ENCODE measurements at places on chromosomes 2 and 18. TPM values are rescaled to one million over a fixed set of nuclear protein-coding genes. Genes with fewer than 3 reads are reported as not detected.

SLC19A3 gene
- not detected for total RNA-seq

- no peak for DNase-seq
- H3K36me3 ChIP-seq = no peaks in the 10 kb centered on the region
- no peak overlapping the region for H3K4me3 ChIP-seq
- H3K27me3 ChIP-seq = no peaks in the 10 kb centered on the region
These were observed 280.3 kb upstream of the SKOR2 start for GRCh38 chr18:47531717-47532116.

DNA sequence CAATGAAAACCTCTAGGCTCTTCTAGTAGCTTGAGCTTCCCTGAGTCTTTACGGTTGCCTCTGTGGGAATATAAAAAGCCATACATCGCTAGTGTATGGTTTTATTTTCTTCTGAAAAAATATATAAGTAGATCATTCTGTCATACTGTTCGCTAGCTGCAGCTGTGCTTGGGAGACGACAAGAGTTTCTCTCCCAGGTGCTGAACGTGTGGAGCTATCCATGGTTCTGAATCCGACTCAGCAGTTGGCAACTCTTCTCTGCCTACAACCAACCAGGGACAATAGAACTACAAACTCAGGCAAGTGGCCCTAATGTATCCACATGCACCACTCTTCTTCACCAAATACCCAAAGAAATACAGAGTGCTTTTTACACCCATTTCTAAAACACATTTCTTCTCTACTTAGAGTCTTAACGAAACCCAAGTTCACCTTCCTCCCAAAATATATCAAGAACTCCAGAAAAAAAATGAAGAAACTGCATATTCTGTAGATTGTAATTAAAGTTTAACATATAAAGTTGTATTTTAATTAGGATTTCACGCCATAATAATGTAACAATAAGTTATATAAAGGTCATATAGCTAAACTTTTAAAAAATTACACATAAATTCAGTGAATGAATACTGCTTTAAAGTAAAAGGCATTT, 2.2 kb upstream of the KCNH7 start:
- H3K36me3 ChIP-seq = no peaks in the 10 kb centered on the region
- no peak overlapping the region for H3K27ac ChIP-seq
- no peaks in the 10 kb centered on the region for H3K27me3 ChIP-seq

ABI2 gene
- 35.7 TPM for total RNA-seq

DNA sequence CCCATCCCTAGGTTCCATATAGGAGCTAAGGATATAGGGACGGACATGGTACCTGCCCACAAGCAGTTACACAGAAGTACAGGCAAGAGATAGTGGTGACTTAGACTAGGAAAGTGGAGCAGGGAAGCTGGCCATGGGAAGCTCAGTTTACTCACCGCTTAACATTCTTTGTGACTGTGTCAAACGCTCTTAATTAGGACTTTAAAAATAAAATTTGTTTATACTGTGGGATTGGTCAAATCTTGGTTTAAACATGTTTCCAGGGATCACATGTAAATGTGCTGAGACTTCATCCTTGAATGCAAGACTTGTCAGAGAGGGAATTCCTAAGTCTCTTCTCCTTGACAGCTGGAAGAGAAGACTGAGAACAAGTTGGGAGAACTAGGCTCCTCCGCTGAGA, 107.3 kb downstream of the MTCL1 start:
- no peak for DNase-seq
- no peaks in the 10 kb centered on the region for H3K27me3 ChIP-seq
- H3K4me1 ChIP-seq = peaks cover 7% of the 10 kb centered on the region
- no peak overlapping the region for H3K4me3 ChIP-seq
- H3K27ac ChIP-seq = no peak overlapping the region

DNA sequence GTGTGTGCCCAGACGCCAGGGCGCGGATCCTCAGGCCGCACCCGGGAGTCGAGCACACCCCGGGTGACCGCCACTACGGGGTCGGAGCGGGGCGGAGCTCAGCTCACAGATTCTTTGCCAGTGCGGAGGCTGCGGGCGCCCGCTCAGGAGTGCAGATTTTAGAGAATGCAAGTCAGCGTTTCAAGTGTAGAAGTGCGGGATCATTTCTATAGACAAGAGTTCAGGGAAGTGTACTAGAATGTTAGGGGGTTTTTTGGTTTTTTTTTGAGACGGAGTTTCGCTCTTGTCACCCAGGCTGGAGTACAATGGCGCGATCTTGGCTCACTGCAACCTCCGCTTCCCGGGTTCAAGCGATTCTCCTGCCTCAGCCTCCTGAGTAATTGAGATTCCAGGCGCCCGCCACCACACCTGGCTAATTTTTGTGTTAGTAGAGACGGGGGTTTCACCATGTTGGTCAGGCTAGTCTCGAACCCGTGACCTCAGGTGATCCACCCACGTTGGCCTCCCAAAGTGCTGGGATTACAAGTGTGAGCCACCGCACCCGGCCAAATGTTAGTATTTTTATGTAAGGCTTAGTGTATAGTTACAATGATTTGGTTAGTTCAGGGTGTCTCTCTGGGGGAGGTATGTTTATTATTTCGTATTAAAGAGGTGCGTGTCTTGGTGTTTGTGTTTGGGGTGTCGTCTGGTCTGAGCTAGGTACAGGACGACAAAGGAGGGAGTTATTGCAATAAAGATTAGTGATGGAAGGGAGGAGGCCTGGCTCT, 619 bp upstream of the FAM168B start:
- no peak for DNase-seq
- peak overlapping the region; percentile 92 for H3K27ac ChIP-seq
- H3K27me3 ChIP-seq = no peaks in the 10 kb centered on the region
- peaks cover 16% of the 10 kb centered on the region for H3K4me1 ChIP-seq

All from B cell (primary cell).